ENCODE measurements at places on chromosomes 7 and 10.

- no peak for DNase-seq
These were observed 9.5 kb downstream of the CHRM2 start for GRCh38 chr7:136877990-136878389.

GRCh38 chr10:117424883-117425649 lies 49.8 kb upstream of the PDZD8 start:
- no peak for DNase-seq

DNA sequence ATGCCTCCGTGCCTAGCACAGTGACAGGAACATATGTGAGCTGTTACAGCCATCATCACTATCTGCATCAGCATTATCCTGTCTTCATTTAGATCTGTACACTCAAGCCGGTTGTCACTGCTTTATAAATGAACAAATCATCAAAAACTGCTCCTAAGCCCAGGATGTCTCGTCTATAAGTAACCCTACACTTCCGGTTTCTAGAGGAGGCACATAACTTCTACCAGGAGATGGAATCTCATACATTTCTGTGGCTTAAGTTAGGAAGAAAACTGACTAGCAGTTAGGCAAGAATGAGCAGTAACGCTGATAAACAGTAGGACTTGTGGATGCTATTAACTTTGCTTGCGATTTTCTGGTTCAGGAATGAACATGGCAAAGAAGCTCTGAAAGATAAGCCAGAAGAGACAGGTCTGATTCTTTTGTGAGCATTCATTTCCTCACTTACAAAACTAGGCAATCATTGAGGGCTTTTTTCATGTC lies 1199.2 kb downstream of the SORCS3 start:
- no peak for DNase-seq

DNA sequence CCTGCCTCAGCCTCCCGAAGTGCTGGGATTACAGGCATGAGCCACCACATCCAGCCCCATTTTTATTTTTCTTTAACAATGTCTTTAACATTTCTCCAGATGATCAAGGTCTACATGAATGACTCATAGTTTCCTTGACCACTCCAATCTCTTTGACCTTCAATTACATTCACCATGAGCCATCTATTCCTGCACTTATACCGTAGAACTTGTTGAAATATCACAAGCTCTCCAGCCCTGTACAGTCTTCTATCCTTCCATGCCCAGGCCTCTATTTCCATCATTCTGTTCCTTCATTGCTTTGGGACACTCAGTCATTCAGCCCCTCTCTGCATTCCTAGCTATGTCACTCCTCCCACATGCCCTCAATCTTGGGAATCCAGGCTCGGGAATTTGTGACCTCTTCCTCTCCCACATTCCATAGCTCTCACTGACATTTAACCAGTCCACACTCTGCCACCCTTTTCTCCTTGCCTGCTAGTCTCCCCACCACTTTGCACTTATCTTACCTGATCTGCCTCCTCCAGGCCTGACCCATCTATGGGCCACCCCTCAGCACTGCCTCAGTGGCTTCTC lies 151.8 kb upstream of the STK17A start:
- no peak for DNase-seq

GRCh38 chr7:104208421-104208780 lies 588 bp upstream of the ORC5 start:
- DNase-seq: no peak

- DNase-seq: no peak
These were observed 842 bp downstream of the NMT2 start for GRCh38 chr10:15167411-15168290.

- DNase-seq: no peak
These were observed 11.5 kb downstream of the SDK1 start for GRCh38 chr7:3312583-3312982.

All from HS-5 (cell line).